NCI-H345 (cell line): ENCODE measurements at places on chromosomes 11 and 22.
A peak's percentile ranks its signal among the peaks of the same experiment; 100 is the strongest.

DNA sequence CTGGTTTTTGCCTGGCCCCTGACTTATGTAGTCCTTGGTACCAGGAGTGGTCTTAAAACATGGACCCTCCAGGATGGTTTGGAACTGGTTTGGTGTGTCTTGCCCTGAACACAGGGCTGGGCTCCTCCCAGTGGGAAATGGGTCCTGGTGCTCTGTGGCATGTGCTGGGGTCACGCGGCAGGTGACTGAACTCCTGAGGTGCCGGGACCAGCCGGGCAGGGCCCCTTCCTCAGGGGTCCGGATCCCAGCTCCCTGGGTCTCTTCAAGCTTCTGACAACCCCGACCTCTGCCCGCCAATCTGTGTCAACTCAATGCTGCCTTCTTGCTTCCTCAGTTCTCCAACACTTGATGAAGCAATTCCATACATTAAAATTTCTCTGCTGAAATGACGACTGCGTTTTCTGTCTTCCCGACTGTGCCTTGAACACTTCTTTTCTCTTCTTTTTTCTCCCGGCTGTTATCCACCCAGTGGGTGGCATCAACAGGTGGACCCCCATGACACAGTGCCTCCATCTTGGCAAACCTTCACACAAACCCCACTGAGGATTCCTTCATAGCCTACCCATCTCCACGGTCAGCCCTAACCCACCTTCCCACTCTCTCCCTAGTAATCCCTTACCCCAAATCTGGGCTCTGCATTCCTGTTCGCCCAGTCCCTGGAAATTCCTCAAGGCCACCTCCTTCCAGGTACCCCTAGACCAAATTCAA lies 4.4 kb downstream of the IFT27 start:
- no peak for DNase-seq

- DNase-seq, result peak; percentile 27
Measured at GRCh38 chr11:44600839-44601383, 35.4 kb downstream of the CD82 start.

DNA sequence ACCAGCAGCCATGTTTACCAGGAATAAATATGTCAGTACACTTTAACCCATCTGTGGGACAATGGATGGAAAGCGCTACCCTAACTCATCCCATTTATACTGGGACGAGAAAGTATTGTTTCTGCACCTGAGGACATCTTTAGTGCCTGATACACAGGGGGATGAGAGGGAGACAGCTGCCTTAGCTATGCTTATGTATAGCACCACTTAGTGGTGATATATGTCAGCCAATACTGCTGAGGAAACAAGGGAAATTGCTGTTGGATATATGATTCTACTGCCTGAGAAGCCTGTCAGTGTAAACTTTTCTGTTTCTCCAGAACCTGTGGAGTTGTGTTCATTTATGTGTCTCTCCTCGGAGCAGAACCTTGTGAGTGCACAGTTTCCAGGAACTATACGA lies 13.3 kb upstream of the CEP295 start:
- no peak for DNase-seq

GRCh38 chr11:539971-540481 lies 2.7 kb downstream of the LRRC56 start:
- no peak for DNase-seq

DNA sequence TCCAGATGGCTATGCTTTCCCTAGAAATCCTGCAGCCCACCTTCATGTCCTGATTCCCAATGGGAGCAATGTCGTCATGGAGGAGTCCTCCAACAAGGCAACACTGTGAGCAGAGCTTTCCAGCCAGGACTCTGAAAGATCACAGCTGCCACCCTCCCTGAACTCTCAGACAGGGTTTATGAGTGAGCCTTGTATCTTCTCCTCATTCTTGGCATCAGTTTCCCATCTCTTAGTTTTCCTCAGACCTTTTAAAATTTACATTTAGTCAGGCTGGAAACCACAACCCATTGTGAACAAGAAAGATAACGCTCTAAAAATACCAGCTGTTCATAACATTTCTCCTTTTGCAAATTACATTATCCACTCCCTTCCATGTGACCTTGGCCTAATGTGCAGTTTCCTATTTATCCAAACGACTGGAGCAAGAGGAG lies 15.6 kb upstream of the LYVE1 start:
- no peak for DNase-seq

DNA sequence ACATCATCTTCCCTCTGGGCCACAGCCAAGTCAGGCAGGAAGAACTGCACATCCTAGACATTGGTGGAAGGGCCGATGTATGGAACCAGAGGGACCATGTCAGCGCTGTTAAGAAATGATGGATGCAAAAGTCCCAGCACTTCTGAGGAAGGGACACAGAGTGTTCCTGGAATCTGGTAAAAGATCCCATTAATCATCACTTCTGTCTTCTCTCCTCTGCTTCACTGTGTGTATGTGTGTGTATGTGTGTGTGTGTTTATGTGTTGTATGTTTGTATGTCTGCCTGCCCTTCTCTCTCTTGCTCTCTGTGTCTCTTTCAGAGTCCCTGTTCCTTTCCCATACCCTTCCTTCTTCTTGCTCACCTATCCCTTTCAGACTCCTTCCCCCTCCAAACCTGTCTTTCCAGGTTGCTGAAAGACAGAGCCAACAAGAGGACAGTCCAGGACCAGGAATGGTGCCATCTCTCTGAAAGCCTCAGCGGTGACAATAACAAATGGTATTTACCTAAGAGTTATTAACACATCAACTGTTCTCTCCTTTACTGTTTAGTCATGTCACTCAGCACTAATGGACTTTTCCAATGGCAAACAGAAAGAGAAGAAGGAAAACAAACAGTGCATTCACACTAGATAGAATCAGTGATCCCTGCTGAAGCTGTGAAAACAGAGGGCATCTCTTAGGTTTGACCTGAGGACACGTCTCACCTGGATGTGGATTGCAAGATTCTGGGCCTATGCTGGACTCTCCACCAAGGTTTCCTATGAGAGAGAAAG lies 47.1 kb downstream of the EHF start:
- peak; percentile 85 for DNase-seq

DNA sequence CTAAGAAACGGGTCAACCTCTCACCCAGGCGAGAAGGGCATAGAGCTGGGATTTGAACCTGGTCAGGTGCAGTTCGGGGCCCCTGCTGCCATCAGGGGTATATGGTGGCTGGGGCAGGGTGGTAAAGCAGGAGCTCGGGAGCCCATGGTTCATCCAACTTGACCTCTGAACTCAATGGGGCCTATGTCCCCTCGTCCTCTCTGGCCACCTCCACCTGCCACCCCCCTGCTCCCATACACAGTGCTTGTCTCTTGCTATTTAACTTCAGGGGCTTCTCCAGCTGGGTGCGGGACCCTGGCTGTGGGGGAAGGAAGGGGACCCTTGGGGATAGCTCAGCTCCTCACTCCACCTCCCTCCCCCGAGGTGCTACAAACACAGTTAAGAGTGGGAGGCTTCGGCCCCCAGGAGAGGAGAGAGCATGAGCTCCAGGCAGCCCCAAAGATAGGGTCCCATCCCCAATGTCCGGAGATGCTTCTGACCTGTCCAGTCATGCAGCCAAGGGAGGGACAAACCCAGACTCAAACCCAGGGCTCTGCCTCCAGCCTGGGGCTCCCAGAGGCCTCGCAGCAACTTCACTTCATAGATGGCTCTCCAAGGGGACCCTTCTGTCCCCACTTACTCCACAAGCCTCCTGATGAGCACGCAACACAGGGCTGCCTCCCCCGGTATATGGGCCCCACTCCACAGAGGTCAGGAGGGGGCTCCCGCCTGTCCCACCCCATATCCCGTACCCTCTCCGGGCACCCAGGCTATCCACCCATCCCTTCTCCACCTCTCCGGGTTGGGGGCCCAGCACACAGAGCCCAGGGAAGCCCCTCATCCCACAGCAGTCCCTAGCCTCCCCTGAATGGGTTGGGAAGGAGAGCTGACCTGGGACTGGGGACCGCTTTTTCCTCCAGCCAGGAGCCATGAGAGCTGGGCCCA lies 712 bp downstream of the IL2RB start:
- DNase-seq, result no peak

- DNase-seq, result no peak
Measured at GRCh38 chr11:44372989-44373388, 63.0 kb upstream of the ALX4 start.

DNA sequence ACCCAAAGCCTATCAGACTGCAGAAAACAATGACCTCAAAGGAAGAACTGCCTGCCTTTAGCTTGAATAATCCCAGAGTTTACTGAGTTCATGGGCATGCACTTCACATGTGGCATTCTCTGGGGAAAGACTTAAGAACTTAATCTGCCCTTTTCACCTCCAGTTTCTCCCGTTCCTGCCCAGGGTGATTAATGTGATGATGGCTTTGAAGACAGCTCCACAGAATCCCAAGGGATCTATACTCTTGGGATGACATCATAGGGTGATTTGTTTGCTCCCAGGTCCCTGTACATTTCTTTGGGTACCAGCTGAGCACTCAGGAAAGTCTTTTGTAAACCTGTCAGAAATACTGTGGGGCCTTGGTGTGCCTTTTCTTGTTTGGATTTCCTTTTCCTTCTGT lies 14.0 kb downstream of the FJX1 start:
- no peak for DNase-seq

DNA sequence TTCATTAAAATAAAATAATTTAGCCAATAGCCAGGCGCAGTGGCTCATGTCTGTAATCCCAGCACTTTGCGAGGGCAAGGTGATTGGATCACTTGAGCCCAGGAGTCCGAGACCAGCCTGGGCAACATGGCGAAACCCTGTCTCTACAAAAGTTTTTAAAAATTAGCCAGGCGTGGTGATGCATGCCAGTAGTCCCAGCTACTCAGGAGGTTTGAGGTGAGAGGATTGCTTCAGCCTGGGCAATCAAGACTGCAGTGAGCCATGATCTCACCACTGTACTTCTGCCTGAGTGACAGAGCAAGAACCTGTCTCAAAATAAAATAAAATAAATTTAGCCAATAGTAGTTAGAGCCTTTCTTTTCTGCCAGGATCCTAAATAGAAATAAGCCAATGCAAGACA lies 12.2 kb downstream of the HPS5 start:
- DNase-seq, result no peak

DNA sequence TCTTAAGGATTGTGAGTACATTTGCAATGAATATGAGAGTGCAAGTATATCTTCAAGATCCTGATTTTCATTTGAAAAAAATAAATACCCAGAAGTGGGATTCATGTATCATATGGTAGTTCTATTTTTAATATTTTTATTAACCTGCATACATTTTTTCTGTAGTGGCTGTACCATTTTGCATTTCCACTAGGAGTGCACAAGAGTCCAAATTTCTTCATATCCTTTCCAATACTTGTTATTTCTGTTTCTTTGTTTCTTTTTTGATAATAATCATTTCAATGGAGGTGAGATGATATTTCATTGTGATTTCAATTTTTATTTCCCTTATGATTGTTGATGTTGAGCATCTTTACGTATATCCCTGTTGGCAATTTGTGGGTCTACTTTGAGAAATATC lies 759.8 kb upstream of the CNTN5 start:
- no peak for DNase-seq

DNA sequence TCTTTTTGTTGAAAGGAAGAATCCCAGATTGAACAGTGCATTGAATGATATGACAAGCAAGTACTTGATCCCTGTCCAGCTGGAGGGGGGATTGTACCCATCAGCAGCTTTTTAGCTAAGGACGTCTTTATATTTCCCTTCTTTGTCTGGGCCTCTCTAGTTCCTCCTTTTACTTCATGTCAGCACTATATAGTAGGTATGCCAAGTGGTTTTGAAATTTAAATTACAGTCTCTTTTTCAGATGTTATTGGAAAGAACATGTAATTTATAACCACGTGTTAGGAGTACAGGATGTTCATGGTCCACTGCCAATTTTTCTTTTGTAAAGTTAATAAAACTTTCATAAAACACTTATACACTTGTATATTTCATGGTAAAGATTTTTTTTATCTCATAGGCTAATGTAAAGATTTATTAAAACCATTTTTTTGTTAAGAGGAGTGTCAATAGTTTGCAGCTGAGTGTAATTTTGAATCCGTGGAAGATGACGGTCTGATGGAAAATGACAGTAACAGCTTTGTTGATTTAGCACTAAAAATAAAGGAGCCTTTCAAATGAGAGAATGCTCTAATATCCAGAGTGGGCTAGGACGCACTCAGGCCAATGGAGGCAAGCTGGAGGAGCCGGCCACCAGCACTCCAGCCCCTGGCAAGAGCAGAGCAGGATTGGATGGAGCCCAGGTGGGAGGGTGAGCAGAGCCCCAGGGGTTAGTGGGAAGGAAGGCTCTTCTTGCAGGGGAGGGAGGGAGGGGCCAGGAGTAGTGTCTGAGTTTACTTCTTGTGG lies 488.3 kb downstream of the INSC start:
- peak; percentile 13 for DNase-seq

DNA sequence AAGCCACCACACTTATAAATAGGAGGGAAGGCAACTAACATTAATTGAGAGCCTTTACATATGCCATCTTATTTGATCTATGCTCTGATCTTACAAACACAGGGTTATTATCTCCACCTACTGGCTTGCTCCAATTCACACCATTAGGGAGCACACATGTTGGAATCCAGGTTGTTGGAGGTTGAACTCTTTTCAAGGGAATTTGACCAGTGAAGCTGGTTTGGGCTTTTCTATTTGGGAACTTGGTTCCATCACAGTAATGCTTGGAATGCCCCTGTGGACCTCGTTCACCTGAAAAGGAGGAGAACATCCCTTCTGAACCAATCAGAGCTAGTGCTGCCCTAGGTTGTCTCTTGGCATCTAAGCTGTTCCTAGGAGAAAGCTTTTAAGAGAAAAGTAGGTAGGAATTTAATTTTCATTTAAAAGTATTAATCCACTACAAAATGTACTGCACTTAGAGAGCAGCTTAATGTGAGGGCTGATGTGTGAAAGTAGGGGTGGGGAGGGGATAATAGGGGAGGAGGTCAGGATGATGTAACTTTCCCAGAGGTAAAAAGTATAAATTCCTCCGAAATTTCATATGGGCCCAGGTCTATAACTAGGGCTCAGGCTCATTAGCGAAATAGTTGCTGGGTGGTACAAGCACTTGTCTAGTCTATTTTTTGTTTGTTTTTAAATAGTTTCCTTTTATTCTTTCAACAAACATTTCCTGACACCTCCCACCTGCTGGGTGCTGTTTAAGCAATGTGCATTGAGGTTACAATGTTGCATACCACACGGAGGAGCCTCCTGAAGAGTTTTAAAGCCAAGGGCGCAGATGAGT lies 7.6 kb upstream of the MICAL2 start:
- DNase-seq, result no peak

GRCh38 chr11:102293873-102294601 lies 23.2 kb upstream of the BIRC3 start:
- peak; percentile 25 for DNase-seq

DNA sequence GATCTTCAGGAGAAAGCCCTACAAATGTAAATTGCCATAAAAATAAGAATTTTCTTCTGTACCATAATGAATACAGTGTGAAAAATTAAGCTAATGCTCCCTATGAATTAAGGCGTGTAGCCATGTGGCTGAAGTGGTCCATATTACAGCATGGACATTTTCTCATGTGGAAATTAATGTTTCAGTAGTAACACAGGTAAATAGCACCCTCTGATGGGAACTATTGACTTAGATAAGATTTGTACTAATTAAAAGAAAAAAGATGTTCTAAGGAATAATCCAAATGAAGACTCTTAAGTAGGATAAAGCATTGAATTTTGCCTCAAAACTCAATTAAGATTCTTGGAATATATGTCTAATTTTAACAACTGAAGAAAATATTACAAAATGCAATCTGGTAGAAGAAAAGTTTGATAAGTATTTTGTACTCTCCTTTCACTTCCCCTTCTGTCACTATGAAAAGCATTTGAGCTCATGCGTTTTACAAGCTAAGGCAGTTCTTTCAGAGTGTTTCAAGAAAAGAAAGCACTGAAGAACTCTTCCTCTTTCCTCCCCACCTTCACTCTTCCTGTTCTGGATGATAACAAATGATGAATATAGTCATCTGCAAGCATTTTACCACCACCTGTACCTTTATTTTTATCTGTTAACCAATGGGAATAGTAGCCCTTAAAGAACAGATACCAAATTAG lies 9.9 kb upstream of the OR8D2 start:
- no peak for DNase-seq
